ENCODE measurements at places on chromosomes 3 and 15.

DNA sequence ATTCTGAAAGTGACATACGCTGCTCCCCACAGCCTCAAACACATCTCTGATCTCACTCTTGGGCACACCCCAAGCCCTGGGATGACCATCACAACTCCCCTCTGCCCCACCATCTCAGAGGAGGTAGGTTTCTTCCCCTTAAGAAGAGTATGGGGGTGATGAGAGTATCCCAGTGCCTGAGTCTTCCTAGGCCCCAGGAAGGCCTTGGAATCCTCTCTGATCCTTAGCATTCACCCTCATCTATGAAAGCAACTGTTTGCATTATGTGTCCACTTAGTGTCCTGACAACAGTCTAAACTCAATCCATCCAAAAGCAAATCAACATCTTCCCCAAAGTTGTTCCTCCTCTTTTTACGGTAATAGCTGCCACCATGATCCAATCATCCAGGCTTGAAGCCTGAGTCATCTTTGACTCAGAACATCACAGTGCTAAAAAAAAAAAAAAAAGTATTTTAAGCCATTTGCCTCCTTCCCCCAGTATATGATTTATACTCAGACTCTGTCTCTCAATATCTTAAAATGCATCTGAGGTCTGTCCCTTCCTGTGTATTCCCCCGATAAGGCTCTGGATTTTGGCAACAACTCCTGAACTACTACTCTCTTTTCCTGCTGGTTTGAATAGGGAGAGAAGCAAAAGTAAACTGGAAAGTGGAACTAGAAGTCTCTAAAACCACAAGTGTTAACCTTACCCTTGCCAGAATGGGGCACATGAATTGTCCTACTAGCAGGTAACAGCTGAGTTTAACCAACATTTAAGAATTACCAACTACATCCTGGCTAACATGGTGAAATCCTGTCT, 22.5 kb downstream of the POPDC2 start:
- no peaks in the 10 kb centered on the region for H3K27me3 ChIP-seq
- H3K4me1 ChIP-seq, result peaks cover 18% of the 10 kb centered on the region
- H3K4me3 ChIP-seq, result no peak overlapping the region
- H3K36me3 ChIP-seq, result no peaks in the 10 kb centered on the region

GRCh38 chr3:151567477-151567876, 106.6 kb upstream of the IGSF10 start:
- DNase-seq, result no peak
- no peaks in the 10 kb centered on the region for H3K36me3 ChIP-seq
- no peak overlapping the region for H3K4me3 ChIP-seq
- H3K27me3 ChIP-seq, result no peaks in the 10 kb centered on the region

DNA sequence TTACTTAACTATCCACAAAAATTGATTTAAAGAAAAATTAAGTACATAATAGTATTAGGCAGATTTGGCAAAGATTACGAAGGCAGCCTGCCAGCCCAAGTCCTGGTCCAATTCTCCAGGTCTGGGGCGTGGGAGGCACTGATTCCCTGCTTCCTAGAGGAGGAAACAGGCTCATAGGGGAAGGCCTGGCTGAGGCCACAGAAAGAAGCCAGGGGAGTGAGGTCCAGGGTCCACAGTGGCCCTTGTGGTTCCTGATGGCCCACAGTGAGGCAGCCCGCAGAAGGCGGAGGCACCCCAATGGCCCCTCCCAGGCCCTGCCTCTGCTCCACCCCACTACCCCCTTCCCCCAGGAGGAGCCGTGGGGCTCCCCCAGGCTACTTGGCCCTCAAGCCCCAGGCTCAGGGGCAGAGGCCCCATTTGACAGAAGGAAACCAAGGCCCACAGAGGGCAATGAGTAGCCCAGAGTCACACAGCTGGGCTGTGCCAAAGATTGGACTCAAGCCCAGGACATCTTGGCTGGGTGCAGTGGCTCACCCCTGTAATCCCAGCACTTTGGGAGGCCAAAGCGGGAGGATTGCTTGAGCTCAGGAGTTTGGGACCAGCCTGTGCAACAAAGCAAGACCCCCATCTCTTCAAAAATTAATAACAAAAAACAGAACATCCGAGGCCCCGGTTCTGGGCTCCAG, 21.0 kb downstream of the H1-8 start:
- peaks cover 29% of the 10 kb centered on the region for H3K4me1 ChIP-seq
- DNase-seq, result peak; percentile 46
- H3K27me3 ChIP-seq, result no peaks in the 10 kb centered on the region
- H3K36me3 ChIP-seq, result peaks cover 35% of the 10 kb centered on the region
- no peak overlapping the region for H3K4me3 ChIP-seq
- H3K27ac ChIP-seq, result no peak overlapping the region

DNA sequence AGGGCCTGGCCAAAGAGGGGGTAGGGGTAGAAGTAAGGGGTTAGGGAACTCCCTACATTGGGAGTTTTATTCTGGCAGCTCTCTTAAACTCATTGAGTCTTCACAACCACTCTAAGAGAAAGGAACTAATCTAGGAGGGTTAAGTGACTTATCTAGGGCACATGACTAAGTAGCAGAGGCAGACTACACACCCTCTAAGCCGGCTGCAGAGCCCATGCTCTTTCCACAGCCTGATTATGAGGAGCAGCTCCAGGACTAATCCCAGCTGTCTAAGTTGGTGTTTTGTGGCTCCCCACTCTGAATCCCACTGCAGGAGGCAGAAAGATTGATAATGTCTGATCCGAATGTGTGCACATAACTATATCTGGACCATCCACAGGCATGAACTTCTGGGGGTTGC, 374.6 kb downstream of the EPHB1 start:
- no peak overlapping the region for H3K4me3 ChIP-seq
- no peaks in the 10 kb centered on the region for H3K36me3 ChIP-seq
- H3K27me3 ChIP-seq, result no peaks in the 10 kb centered on the region
- no peak overlapping the region for H3K27ac ChIP-seq
- no peaks in the 10 kb centered on the region for H3K4me1 ChIP-seq

DNA sequence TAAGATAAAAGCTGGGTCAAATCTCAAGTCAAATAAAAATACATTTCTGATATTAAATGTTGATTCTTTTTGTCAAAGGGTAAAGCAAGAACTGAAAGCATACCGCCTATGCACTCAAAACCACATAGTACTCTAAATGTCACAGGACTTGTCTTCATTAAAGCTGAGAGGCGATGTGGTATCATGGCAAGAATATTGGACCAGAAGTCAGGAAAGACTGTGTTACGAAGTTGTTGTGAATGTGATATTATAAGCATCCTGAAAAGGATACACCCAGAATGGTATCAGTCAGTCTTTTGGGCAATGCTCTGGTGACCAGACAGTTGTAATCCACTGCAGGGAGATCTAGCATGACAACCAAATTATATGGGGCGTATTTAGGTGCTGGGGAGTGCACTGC, 33.8 kb downstream of the TIGIT start:
- H3K27me3 ChIP-seq, result no peaks in the 10 kb centered on the region
- no peak for DNase-seq
- H3K4me3 ChIP-seq, result no peak overlapping the region
- H3K36me3 ChIP-seq, result no peaks in the 10 kb centered on the region

GRCh38 chr15:20409247-20409646, 132.4 kb downstream of the GOLGA6L6 start:
- no peak overlapping the region for H3K27ac ChIP-seq
- H3K4me3 ChIP-seq, result no peak overlapping the region
- no peak for DNase-seq

DNA sequence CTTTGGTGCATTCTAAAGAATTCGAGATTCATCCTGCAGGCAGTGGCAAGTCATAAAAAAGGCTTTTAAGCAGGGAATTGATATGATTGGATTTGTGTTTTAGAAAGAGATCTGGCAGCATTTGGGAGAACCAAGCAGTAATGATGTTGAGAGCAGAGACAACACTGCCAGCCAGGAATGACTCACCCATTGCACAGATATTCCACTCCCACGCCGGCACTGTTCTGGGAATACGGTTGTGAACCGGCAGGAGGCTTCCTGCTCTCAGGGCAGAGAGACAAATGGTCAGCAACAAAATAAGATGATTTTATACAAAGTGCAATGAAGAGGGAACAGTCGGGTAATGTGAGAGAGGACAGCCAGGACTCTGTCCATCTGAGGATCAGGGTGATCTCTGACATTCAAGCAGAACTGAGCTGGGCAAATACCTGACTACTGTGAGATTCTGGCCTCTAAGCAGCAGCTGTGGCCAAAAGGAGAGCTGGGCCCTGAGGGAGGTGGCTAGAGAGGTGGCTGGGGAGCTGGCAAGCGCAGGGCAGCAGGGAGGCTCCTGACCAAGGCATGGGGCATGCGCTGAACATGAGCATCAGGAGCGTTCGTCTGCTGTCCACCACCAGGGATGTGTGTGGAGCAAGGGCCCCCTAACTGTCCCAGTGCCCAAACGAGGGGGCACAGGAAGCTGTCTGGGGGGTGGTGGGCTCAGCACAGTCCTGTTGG, 56.1 kb upstream of the PLXNA1 start:
- H3K36me3 ChIP-seq, result no peaks in the 10 kb centered on the region
- H3K4me1 ChIP-seq, result peaks cover 14% of the 10 kb centered on the region
- DNase-seq, result peak; percentile 92
- peak overlapping the region; percentile 67 for H3K27ac ChIP-seq

- H3K27ac ChIP-seq, result no peak overlapping the region
- H3K27me3 ChIP-seq, result peaks cover 21% of the 10 kb centered on the region
- H3K4me1 ChIP-seq, result no peaks in the 10 kb centered on the region
- no peak overlapping the region for H3K4me3 ChIP-seq
Observed at GRCh38 chr15:40495516-40495915, 24.7 kb downstream of the CHST14 start.

GRCh38 chr3:48429317-48429959, 448 bp downstream of the PLXNB1 start:
- DNase-seq, result peak; percentile 33
- H3K4me3 ChIP-seq, result peak overlapping the region; percentile 58
- peak overlapping the region; percentile 28 for H3K27ac ChIP-seq
- peaks cover 7% of the 10 kb centered on the region for H3K36me3 ChIP-seq

- no peaks in the 10 kb centered on the region for H3K27me3 ChIP-seq
- H3K36me3 ChIP-seq, result no peaks in the 10 kb centered on the region
- H3K4me1 ChIP-seq, result peaks cover 6% of the 10 kb centered on the region
- H3K4me3 ChIP-seq, result peak overlapping the region; percentile 89
- peak overlapping the region; percentile 89 for H3K27ac ChIP-seq
- no peak for DNase-seq
Observed at GRCh38 chr3:11643201-11643603, 513 bp downstream of the VGLL4 start.

- DNase-seq, result no peak
- H3K4me3 ChIP-seq, result no peak overlapping the region
- H3K27me3 ChIP-seq, result no peaks in the 10 kb centered on the region
- no peaks in the 10 kb centered on the region for H3K4me1 ChIP-seq
Observed at GRCh38 chr15:66572146-66572545, 6.3 kb upstream of the LCTL start.

DNA sequence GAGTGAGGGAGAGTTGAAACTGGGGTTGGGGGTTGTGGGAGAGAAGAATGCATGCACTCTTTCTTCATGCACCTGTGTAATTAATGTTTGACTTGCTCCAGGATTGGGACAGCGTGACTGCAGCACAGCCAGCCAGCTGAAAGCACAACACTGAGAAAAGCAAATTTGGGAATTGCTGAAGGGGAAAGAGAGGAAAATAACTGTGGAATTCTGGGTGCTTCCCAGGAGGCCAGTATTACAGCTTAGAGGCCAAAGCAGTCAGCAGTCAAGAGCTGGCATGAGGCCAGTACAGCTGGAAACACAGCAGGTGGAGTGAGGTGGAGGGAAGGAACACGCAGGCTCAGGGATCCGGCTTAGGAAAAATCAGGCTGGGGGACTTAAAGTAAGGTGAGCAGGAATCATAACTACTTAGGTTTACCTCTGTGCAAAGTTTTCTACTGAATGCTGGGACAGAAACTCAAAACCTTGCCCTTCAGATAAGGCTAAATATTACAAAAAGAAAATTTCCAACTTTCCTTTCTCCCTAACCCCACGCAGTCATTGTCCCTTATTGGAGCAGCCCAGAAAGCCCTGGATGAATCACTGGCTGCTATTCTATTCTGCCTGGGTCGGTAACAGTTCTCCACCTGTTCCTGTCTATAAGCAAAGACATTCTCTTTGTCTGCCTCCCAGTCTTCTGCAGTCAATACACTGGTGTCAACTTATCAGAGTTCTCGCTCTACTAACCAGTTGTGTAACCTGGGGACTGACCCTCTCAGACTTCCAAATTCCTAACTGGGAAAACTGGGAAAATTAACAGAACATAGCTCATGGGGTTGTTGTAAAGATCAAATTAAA, 167.2 kb downstream of the MAGI1 start:
- H3K27me3 ChIP-seq, result no peaks in the 10 kb centered on the region
- H3K4me1 ChIP-seq, result no peaks in the 10 kb centered on the region
- DNase-seq, result no peak
- no peak overlapping the region for H3K4me3 ChIP-seq
- no peaks in the 10 kb centered on the region for H3K36me3 ChIP-seq

DNA sequence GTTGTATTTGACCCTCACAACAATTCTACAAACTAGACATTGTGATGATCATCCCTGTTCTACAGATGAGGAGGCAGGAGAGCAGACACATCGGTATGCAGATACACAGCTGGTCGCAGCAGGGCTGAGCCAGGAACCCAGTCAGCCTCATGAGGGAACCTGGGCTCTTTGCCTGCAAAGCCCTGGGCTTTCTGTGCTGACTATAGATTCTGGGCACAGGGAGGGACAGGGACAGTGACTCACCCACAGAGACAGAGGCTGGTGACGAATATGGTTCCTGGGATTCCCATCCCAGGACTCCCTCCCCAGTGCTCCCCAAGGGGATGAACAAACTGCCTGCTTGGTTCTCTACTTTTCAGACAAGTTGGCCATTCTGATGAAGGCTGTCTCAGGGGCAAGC, 3.8 kb upstream of the CAMP start:
- DNase-seq, result no peak
- peaks cover 24% of the 10 kb centered on the region for H3K27me3 ChIP-seq
- no peak overlapping the region for H3K4me3 ChIP-seq
- H3K27ac ChIP-seq, result no peak overlapping the region

GRCh38 chr15:71331173-71331572, 215.9 kb downstream of the THSD4 start:
- H3K4me1 ChIP-seq, result peaks cover 39% of the 10 kb centered on the region
- no peak for DNase-seq
- H3K27ac ChIP-seq, result no peak overlapping the region
- H3K27me3 ChIP-seq, result no peaks in the 10 kb centered on the region
- no peak overlapping the region for H3K4me3 ChIP-seq

DNA sequence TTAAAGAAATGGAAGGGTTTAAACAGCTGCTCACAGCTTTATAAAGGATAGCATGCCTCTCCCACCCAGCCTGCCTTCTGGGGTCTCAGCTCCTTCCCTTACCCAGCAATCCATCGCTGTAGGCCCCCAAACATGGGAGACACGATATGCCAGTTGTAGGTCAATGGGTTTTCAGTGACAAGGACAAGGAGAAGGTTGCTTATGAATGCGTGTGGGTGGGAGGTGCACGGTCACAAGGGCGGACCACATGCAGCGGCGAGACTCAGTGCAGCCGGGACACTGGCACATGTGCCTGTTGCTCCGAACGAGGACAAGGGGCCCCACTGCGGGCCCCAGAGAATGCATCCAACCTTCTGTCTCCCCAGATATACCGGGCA, 67.0 kb downstream of the MGLL start:
- H3K4me1 ChIP-seq, result peaks cover 9% of the 10 kb centered on the region
- H3K27ac ChIP-seq, result no peak overlapping the region
- H3K36me3 ChIP-seq, result peaks cover 3% of the 10 kb centered on the region
- DNase-seq, result no peak
- H3K4me3 ChIP-seq, result no peak overlapping the region

- DNase-seq, result no peak
- no peaks in the 10 kb centered on the region for H3K4me1 ChIP-seq
- no peaks in the 10 kb centered on the region for H3K27me3 ChIP-seq
- H3K27ac ChIP-seq, result no peak overlapping the region
Observed at GRCh38 chr3:133383175-133383574, 16.7 kb upstream of the BFSP2 start.
